Right forelimb (tissue), 1 donor: ENCODE measurements at places on chromosomes 3 and 15.

DNA sequence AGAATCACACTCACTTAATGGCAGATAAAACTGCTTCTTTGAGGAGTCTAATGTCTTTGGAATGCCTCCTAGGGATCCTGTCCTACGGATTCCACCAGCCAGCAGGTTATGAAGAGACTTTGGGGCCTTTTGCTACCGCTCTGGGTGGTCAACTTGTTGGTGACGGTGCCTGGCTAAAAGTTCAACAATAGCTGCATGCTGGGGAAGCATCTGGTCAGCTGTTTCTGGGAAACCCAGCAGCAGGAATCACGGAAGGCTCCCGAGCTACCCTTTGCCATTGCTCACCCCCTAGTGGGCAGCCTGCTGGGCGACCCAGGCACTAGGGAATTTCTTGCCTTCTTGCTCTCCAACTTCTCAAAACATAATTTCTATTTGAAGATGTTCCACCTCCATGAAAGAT is 263.3 kb downstream of the NEK10 start:
- no peak for DNase-seq

DNA sequence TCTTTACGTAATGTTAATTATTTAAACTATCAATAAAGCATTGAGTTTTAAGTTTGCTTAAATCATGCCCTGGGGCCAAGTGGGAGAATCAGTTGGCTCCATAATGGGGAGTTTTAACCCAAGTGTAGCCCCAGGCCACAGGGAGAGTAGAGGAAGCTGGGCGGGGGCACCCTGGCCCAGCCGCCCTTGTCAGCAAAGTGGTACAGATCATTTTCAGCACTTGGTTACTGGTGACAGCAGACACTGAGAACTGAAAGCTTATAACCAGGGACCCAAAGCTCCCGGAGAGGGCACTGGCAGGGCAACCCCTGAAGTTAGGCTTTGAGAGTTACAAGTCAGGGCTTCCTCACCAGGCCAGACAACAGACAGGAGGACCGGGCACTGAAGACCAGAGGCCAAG is 90.6 kb downstream of the SEMA5B start:
- DNase-seq, result no peak

GRCh38 chr3:108076564-108076963 is 14.3 kb downstream of the CD47 start:
- DNase-seq, result no peak

DNA sequence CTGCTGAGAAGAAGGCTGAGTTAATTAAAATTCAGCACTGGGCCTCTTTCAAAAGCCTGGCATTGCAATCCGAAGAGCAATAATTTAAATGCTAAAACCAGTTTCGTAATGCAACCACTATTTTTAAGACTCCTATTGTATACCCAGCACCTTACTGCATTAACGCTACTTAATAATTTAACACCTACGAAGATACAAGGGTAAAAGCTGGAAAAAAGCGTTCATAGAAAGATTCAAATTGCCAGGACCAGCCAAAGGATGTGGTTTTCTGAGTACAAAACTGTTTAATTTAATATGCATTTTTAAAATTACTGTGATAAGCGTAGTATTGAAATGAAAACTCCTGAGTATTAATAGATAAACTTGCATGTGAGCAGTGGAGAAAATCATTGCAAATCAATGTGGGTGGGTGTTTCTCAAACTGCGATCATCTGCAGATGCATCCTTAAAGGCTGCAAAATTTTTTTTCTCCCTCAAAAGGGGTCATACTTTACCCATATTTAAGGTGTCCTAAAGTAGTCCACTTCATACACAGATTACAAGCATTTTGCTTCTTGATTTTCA is 12.9 kb upstream of the RASGRP1 start:
- no peak for DNase-seq

DNA sequence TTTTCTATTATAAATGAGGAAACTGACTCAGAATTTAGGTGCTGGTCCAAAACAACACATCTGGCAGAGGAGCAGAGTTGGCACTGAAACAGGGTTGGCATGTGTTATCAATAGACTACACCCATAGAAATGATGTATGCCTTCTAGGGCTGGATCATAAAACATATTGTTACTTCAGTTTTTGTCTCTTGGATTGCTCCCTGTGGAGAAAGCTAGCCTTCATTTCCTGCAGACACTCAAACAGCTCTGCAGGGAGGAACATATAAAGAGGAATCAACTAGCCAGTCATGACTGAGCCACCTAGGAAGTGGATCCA is 507 bp upstream of the MRPL3 start:
- DNase-seq, result no peak

- DNase-seq, result no peak
Measured at GRCh38 chr3:168442502-168442901, 346.8 kb upstream of the GOLIM4 start.

DNA sequence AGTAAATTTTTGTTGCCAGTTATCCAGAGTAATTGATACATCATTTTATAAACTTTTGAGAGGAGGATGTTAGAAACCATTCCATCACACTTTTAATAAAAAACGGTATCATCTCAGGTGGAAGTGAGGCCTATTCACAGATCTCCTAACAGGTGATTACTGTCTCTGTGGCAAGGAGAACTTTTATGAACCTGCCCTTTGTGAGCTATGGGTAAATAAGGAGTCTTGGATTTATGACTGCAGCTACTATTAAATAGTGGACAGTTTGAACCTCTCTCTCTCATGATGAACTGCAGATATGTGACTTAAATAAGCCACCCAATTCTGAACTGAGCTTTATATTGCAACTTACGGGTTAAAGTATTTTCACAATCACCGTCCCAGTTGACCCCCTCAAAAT is 45.7 kb downstream of the ZFAND6 start:
- DNase-seq, result no peak

- DNase-seq, result no peak
Measured at GRCh38 chr3:153484842-153485241, 322.8 kb downstream of the RAP2B start.

DNA sequence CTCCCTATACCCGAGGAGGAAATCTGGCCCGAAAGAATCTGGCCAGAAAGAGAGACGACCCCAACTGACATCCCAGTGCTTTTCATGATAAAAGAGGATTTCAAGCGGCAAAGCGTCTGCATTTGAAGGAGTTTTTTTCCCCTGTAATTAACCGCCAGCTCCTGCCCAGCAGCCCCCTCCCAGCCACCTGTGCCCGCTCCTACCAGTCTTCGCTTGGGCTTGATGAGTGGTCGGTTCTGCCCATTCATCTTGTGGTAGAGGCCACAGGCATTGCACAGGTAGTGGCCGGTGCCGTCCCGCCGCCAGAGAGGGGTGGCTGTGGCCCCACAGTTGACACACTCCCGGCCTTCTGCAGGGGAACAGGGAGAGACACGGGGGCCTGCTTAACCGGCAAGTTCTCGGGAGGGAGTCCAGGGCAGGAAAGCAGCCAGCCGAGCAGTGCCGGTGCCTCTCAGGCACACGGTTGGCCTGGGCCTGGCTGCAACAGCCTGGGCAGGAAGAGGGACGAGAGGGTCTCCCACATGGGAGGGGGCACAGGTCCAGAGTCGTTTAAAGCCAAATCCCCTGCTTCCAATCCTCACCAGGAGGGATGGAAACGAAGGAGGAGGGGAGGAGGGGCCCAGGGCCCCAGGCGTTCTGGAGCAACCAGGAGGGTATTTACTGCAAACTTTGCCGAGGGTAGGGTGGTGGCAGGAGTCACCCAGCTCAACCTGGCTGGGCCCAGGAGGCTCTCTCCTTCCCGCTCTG is 9.2 kb downstream of the GATA2 start:
- no peak for DNase-seq

DNA sequence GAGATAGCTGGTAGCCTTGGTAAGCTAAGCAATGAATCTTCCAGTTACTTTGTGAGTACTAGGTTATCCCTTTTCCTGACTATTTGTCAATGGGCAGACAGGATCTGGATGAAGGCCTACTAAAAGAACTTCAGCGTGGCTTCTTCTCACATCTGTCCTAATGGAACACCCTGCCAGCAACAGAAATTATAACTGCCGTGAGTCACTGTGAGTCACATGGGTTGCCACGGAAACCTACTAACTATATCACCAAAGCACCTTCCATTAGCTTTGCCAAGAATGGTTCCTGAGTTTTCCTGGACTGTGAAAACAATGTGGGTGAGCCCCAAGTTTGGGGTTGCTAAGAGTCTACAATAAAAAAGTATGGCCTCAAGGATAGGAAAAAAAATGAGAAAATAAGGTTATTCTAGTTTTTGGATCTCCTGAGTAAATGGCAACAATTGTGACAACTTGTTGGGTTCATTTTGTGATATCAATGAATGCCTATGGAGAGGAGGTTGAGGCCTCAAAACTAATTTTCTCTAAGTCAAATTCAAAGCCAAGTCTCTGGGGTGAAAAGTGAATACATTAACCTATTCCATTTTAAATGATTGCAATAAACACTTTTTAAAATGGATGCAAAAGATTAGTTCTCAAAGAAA is 195.1 kb upstream of the ICE2 start:
- no peak for DNase-seq

GRCh38 chr3:63492464-63492863 is 160.0 kb upstream of the SNTN start:
- DNase-seq, result no peak

GRCh38 chr15:61974118-61974517 is 86.1 kb downstream of the VPS13C start:
- no peak for DNase-seq

GRCh38 chr3:176439729-176440128 is 757.6 kb downstream of the TBL1XR1 start:
- DNase-seq, result no peak

DNA sequence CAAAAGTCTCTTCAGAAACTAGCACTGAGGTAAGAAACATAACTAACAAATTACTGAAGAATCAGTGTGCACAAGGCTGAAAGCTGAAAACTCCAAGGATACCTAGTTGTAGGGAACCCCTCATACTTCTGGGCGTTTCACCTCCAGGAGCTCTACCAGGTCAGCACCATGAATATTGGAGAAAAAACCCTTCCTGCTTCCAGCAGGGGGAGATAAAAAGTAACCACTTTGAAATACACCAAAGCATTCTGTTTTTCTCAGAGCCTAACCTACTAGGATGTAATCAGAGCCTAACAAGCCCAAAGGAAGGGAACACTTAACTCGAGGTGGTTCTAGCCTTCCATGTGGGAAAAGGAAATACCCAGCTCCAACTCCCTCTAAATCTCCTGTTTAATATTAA is 175.8 kb upstream of the MME start:
- DNase-seq, result no peak

- DNase-seq, result no peak
Measured at GRCh38 chr3:186901135-186901734, 29.1 kb upstream of the ST6GAL1 start.

GRCh38 chr3:157182879-157183278 is 22.9 kb upstream of the CCNL1 start:
- no peak for DNase-seq

GRCh38 chr3:151856118-151856517 is 17.3 kb upstream of the SUCNR1 start:
- DNase-seq, result no peak
